ENCODE measurements at places on chromosomes 1 and 21.

- DNase-seq = no peak
These were observed 37.4 kb downstream of the PHC2 start for GRCh38 chr1:33393524-33393923.

DNA sequence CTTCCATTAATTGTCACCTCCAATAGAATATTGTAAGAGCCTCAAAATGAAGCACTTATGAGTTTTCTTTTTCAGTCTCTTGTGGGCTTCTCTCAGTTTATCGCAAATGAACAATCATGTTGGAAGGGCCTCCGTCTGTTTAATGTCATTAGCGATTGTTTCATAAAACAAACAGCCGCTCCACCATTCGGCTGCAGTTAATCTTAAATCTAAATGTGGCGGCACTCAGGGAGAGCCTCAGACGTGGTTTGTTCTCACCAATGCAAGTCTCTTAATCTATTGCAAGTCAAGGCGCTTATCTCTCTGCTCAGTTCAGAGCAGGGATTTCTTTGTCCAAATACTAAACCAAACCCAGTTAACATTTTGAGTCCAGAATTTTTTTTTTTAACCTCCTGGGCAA is 34.9 kb upstream of the ESRRG start:
- DNase-seq = no peak

GRCh38 chr1:209265301-209265700 is 318.2 kb upstream of the CAMK1G start:
- no peak for DNase-seq

GRCh38 chr1:150762552-150762951 is 3.0 kb downstream of the CTSS start:
- DNase-seq = no peak

DNA sequence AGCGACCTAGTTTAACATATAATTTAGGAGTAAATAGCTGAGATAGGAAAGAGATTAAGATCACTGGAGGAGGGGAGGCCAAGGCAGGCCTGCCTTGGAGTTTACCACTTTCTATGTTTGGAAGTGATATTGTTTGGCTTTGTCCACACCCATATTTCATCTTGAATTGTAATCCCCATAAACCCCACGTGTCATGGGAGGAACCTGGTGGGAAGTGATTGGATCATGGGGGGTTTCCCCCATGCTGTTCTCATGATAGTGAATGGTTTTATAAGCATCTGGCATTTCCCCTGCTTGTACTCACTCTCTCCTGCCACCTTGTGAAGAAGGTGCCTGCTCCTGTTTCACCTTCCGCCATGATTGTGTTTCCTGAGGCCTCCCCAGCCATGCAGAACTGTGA is 58.3 kb upstream of the ARTN start:
- no peak for DNase-seq

DNA sequence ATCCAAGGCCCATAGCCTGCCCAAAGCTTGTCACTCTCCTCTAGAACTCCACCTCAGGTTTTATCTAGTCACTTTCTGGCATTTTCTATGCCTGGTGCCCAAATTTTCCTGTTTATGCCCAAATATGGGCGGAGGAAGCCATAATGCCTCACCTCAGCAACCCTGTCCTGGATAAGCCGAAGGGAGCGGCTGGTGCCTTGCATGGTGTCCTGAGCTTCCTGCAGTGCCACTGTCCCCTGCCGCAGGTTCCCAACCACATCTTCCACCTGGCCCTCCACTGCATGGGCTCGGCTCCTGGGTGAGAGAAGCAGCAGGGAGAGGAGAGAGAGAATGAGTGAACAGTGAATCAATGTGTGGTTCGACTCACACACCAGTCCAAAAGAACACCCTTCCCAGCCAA is 34.2 kb downstream of the CAMK1G start:
- no peak for DNase-seq

GRCh38 chr1:187013582-187014200 is 184.9 kb downstream of the PLA2G4A start:
- DNase-seq = no peak

DNA sequence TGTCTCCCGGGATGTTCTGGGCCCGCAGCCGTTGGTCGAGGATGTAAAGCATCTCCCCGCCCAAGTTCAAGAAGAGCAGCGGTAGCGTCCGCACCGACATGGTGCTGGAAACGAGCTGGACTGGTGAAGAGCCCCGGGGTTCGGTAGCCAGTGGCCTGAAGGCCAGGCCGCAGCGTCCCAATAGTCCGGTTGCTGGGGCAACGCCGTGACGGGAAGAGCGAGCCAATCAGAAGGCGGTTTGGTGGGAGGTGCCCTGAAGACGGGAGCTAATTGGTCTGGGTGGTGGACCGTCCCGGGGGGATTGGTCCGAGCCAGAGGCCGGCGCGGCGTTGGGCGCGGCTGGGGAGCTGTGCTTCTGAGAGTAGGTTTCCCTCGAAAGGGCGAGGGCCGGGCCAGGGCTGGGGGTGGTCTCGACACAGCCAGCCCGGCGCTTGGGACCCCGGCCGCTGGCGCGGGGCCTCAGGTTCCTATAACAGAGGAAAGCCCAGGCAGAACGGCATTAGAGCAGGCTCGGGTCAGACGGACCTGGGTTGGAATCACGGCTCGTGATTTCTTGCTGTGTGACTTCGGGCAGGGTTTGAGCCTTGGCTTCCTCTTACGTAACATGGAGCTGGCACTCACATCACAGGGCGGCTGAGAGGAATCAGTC is at the start of gene OSCP1:
OSCP1 (minus strand) TSS at position 182 of the 649 bp plus-strand sequence; CDS start at position 100, 82 bp downstream.
- DNase-seq = peak; percentile 78

GRCh38 chr1:187617776-187618175 is 789.0 kb downstream of the PLA2G4A start:
- no peak for DNase-seq

DNA sequence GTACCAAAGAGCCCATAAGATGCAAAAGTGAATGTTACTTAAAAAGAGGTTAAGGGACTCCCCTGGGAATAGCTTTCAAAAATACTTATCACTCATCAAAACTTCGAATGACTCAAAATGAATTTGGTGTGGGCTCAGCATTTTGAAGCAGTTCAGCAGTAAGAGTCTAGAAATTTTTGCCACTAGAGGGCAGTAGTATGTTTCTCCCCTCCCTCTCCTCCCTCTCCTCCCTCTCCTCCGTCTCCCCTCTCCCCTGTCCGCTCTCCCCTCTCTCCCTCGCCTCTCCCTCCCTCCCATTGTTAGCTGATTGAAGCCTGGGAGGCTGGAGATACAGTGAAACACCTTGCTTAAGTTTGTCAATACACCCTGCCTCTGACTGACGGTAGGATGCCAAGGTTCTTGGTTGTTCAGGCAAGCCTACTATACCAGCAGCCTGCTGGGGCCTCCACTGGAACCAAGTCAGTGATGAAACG is 70.8 kb upstream of the TENT5C start:
- DNase-seq = peak; percentile 17

- DNase-seq = no peak
These were observed 181.0 kb upstream of the KLHDC7A start for GRCh38 chr1:18299441-18300338.

DNA sequence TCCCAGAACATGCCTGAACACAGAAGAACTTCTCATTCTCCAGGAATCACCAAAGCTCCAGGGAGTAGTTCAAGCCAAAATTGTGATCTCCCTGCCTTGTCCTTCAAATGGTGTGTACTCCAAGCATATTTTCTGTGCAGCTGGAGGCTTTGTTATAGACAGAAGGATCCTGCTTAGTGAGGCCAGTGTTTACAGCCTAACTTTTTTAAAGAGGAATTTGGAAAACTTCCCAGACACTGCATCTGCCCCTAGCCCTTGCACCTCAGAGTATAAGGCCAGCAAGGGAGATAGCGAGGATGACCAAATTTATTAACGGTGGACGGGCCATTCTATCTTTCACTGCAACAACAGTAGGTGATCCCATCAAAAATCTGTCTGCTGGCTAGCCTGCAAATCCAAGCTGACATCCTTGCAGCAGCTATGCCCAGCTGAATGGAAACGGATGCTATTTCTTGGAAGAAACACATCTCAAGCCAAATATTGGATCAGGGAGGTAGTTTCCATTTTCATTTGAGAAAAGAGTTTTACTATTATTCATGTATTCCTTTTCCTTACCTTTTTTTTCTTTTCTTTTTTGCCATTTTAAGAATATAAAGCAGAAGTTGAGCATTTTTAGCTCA is 249.8 kb downstream of the USH2A start:
- DNase-seq = no peak

GRCh38 chr1:43293896-43294760 is 6.7 kb upstream of the TIE1 start:
- DNase-seq = no peak

DNA sequence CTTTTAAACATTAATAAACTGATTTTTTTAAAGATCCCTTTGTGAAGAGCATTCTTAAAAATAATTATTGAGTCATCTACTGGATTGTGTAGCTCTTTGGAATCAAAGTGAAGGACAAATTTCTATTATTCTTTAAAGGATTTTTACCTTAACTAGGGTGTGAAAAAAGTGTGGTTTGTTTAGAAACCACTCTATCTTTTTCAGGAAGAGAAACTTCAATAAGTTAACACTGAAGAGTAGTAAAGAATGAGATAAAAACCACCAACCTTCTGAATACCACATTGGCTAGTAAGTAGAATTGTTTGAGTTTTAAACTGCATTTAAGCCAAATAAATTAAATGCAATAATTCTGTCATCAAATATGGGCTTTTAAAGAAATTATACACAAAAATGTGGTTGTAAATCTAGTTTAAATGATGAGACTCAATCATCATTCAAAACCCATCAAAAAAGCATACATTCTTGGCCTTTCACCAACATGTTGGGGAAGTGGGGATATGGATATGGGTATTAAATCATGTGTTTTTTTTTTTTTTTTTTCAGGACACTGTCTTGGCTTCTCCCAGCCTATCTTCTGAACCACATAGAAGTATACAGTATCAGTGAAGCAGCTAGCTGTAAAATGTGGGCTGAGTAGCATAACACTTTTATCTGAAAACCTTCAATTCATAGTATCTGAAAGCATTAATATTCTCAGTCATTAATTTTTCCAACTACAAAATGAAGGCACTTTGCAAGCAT is 4.8 kb downstream of the S1PR1 start:
- no peak for DNase-seq

GRCh38 chr1:179831852-179832699 is 45.5 kb downstream of the TOR1AIP2 start:
- no peak for DNase-seq

GRCh38 chr1:115437196-115437595 is 99.1 kb upstream of the NGF start:
- no peak for DNase-seq

DNA sequence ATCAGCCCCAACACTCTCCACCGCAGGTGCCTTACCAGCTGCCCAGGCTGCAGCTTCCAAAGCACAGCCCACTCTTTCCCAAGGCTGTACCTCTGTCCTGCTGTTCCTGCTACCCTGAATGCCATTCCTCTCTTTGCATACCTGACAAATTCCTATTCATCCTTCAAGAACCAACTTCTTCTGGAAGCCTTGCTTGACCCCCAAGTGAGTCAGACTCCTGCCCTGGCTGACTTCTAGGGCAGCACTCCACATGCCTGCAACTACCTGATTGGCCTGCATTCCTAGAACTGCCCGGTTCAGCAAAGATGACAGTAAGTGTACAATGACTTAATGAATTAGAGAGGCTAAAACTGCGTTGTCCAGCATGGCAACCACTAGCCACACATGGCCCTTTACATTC is 20.8 kb upstream of the PDZK1IP1 start:
- DNase-seq = no peak

- peak; percentile 82 for DNase-seq
These were observed 3.6 kb upstream of the SPSB1 start for GRCh38 chr1:9289090-9289534.

- no peak for DNase-seq
These were observed 45.2 kb upstream of the SSX2IP start for GRCh38 chr1:84735483-84735882.

- DNase-seq = no peak
These were observed 6.5 kb downstream of the TAL1 start for GRCh38 chr1:47225430-47226100.

GRCh38 chr1:180228648-180229482 is 1.2 kb upstream of the LHX4 start:
- DNase-seq = no peak

- DNase-seq = no peak
These were observed 245.8 kb downstream of the MATN1 start for GRCh38 chr1:30477588-30477987.

All from effector CD4-positive, alpha-beta T cell (primary cell).